Hepatic stellate cell (primary cell): ENCODE measurements at places on chromosomes 16 and 17.
A peak's percentile ranks its signal among the peaks of the same experiment; 100 is the strongest.

DNA sequence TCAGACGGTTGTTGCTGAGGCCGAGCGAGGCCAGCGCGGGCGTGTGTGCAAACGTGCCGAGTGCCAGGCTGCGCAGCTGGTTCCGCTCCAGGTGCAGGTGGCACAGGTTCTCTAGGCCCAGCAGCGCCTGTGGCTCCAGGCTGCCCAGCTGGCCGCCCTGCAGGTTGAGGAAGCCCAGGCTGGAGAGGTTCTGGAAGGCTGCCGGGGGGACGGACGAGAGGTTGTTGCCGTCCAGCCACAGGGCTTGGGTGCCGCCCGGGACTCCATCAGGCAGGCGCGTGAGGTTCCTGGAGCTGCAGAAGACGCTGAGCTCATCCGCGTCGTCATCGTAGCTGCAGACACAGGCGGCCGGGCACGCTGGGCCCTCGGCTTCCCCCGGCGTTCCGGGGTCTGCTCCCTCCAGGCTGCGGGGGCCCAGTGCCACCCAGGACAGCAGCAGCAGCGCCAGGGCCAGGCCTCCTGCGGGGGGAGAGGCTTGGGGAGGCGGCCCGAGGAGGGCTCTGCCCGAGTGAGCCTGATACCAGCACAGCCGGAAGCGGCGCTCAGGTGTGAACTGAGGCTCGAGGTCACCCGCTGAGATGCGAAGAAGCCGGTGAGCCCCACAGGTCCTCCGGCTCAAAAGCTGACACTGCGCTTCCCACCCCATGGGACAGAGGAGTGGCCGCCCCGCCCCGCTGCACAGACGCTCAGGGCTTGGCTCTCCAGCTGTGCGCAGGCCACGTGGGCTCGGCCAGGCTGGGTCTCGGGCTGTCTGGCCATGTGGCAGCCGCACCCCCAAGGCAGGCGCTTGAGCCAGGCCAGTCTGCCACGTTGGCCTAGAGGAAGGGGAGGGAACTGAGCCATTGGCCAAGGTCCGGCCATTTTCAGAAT is 1.3 kb downstream of the IGFALS start:
- no peak for DNase-seq

- no peak for DNase-seq
Observed at GRCh38 chr17:30559656-30560055, 82.4 kb downstream of the GOSR1 start.

DNA sequence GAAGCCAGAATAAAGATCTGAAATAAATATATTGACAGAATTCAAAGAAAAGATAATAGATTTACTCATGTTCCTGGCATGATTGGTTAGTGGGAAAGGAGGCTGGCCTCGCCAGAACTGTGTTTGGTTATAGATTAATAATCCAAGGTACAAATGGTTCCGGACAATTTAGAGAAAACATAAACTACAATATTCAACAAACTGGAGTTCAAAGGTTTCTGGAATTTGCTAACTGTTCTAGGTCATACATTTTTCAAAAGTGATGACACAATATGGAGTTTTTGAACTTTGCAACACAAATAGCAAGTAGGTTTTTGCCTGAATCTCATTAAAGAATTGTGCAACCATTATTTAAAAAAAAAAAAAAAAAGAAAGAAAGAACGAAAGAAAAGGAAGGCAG is 251.7 kb upstream of the SALL1 start:
- DNase-seq, result no peak

DNA sequence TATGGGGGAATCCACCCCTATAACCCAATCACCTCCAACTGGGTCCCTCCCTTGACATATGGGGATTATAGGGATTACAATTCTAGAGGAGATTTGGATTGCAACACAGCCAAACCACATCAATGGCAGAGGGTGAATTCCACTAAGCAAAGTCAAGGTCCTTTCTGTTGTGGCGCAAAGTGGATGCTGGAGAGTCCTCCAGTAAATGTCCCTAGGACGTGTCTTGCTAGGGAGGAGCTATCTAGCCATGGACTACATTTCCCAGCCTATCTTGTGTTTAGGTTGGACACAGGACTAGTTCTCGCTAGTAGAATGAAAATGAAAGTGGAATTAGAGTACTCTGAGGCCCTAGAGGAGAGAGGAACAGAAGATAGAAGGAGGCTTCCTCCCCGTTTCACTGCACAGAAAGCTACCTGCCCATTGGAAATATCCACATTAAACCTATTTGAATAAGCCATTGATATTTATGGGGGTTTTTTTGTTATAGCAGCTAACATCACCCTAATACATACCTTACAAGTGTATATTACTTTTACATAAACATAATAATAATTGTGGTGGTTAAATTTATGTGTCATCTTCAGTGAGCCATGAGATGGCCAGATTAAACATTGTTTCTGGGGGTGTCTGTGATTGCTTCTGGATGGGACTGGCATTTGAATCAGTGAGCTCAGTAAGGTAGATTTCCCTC is 56.7 kb upstream of the ERCC4 start:
- DNase-seq, result no peak

DNA sequence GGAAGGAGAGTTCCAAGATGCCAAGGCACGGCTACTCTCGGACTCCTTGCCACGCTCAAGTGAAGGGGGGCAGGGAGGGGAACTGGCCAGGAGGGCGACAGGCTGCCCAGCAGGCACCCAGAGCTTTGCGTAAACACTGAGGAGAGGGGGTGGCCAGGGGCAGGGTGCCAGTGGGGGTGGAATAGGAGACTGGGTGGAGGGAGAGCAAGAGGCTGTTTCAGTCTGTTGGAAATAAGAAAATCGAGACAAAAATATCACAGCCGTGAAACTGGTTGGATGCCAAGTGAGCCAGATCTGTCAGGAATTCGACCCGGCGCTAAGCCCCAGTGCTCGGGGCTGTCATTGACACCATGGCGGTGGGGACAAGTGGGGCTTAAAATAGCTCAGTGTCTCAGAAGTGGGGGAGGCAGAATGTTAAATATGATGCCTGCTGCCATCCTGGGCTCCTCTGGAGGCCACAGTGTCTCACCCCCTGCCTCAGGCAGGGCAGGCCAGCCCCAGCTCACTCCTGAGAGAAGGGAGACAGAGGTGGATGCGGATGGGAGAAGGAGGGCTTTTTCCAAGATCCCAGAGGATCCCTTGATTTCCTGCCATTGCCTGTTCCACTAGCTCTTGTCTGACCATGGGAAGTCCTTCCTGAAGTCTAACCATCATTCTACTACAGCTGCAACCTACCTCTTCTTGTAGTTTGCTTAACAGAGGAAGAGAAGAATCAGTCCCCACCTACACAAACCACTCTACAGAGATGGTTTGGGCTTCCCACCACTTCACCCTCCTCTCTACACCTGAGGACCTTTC is 9.5 kb downstream of the PNMT start:
- DNase-seq, result no peak

DNA sequence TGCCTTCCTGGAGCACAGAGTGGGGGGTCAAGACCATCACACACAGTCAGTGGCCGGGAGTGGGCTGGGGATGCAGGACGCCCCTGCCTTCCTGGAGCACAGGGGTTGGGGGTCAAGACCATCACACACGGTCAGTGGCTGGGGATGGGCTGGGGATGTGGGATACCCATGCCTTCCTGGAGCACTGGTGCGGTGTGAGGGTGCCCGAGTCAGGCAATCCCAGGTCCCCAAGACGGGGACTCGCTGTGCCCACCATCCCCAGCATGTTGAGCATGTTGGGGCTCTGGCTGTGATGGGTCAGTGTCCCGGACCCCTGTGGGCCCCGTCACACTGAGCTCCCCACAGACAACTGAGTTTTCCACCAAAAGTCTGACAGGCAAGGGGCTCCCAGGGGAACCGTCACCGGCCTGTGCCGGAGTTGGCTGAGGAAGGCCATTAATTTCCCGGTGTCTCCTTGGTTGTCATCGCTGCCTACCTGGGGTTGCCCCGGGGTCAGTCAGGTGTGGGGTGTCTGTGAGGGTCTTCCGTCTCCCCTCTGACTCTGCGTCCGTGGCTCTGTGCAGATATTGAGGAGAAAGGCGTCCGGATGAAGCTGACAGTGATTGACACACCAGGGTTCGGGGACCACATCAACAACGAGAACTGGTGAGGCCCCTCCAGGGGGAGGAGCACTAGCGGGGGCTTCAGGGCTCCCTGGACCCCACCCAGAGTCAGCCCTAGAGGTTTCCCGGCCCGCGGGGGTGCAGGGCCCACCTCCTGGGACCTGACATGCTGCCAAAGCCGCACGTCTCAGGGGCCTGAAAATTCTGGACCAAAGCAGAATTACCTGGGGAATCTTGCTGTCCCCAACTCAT is 347.1 kb downstream of the SEC14L1 start:
- DNase-seq, result no peak

- no peak for DNase-seq
Observed at GRCh38 chr16:31177136-31177535, 2.8 kb upstream of the FUS start.

DNA sequence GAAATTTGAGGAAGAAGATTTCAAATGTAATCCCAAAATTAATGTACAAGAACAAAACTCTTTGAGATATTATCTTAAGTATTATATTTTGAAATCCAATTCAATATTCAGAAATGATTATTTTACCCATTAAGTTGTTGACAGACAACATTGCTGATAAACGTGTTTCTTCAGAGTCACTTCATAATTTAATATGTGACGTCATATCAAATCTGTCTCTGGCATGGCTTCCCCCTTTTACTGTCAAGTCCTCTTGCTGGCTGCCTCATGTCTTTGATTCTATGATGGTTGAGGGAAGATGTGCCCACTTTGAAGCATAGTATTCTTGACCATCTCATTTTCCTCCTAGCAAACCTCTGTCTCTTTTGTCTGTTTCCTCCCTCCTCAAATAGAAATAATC is 1257.1 kb upstream of the GOT2 start:
- no peak for DNase-seq

DNA sequence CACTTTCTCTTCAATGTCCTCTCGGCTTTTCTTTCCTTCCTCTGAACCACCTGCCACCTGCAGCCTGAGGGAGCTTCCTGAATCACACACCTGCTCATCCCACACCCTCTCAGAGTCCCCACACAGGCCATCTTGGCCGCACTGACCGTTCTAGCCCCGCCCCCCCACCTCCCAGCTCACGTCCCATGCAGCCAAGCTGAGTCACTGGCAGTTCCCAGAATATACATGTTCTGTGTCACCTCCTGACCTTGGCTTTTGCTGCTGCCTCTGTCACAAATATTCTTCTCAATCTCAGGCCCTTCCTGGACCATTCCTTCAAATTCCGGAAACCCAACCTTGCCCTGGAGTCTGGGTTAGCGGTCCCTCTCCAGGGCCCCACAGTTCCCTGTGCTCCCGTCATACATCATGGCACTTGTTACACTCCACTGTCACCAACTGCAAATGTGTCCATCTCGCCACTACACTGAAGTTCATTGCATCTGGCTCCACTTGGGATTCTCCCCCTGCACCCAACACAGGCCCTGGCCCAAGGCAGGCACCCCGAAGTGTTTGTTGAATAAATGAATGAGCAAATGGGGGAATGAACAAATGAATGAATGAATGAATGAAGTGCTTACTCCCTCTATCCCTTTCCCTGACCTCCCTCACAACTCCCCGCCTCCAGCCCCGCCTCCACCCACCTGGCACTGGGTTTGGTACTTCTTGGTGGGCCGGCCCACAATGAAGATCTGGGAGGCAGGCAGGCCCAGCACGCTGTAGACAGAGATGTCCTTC is 12.8 kb downstream of the PIMREG start:
- peak; percentile 96 for DNase-seq

DNA sequence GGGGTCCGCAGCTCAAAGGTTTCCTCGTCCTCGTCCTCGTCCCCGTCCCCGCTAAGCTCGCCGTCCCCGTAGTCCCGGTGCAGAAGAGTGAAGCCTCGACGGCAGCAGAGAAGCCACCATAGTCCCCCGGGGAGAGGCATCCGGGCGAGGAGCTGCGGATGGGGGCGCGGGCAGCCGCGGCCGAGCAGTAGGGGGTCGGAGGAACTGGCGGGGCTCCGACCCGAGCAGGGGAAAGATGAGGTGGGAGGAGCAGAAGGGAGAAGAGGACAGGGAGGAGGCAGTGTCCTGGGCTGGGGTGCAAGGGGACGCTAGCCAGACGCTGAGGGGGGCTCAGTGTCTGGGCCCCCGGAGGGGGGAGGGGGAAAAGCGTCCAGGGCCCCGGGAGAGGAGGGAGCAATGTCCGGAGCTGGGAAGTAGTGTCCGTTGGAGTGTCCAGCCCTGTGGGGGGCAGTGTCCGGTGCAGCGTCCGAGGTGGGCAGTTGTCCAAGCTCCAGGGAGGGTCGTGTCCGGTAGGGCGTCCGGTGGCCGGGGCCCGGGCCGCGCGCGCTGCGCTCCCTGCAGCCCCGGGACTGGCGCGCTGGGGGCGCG is at the start of gene PLEKHH3:
Gene PLEKHH3 (minus strand): TSS at position 571 of the 588 bp plus-strand sequence. CDS start 431 bp downstream, at position 140.
- DNase-seq, result peak; percentile 57

DNA sequence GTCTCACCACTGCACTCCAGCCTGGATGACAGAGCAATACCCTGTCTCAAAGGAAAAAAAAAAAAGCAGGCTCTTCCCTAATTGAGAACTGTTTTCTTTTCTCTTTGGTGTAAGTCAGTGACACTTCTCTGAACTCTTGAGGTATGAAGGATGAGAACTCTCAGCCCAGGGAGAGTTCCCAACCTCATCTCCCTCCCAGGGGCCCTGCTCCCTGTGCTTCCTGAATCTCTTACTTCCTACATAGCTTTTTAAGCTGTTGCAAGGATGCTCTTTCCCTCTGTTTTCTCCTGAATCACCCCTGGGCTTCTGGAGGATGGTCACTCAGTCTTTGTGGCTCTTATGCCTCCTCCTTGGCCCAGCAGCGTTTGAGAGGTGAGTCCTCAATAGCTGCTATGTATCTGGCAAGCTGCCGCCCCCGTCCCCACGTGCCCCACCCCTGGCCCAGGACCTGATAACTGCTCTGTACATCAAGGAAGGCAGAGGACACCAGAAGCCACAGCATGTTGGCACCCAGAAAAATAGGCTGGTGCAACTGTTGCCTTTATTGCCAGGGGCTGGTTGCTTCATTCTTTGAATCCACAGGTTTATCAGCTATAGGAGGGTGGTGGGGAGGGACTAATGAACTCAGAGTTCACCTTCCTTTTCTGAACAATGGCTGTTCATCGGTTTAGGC is 24.0 kb downstream of the IGF2BP1 start:
- DNase-seq, result peak; percentile 63

DNA sequence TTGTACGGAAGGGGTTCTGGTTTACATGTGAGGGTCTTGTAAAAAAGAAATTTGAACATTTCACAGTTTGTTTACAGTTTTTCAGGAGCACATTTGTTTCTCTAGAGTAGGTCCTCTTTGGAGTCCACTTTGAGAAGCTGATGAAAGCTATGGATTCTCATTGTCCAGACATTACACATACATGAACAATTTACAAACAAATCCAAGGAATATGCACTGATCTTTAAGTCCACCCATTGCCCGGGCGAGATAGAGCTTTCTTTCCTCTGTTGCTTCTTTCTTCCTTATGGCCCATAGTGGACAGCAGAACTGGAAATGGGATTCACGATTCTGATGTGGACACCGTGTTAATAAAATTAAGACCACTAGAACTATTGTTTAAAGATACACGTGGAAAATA is 1.9 kb downstream of the DCAF7 start:
- DNase-seq, result no peak
